ENCODE measurements at places on chromosomes 1 and 21.

- DNase-seq: no peak
Observed at GRCh38 chr21:34523019-34523555, 11.1 kb upstream of the KCNE1 start.

- DNase-seq: peak; percentile 95
Observed at GRCh38 chr1:19640363-19641316, 3.5 kb upstream of the NBL1 start.

- peak; percentile 31 for DNase-seq
Observed at GRCh38 chr1:24319312-24319863, at the start of gene GRHL3. Gene GRHL3, plus strand, starts transcription at chr1:24319357. Its CDS starts 195 bp downstream, at chr1:24319552.

DNA sequence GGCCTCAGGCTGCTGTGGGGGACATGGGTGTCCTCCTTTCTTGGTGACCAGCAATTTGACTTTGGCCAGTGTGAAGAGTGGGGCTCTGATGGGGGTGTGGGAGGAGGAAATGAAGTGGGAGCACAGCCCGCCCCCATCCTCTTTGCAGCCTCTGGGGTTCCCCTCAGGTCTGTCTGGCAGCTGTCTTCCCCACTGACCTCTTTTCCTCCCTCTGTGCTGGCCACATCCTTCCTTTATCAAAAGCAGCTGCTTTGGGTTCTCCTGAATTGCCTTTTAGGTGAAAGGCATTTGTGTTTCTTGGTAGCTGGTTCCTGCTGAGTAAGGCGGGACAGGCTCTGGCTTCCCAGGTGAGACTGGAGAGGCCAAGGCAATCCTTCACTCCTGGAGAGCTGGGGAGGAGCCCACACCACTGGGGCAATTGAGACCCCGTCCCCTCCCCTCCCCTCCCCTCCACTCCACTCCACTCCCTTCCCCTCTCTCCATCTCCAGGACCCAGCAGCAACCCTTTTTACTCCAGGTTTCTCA, 24.9 kb downstream of the PCAT6 start:
- DNase-seq: no peak

GRCh38 chr1:74895411-74895810, 162.5 kb downstream of the TYW3 start:
- no peak for DNase-seq

GRCh38 chr1:211580303-211580687, 1.3 kb upstream of the SLC30A1 start:
- DNase-seq: no peak

DNA sequence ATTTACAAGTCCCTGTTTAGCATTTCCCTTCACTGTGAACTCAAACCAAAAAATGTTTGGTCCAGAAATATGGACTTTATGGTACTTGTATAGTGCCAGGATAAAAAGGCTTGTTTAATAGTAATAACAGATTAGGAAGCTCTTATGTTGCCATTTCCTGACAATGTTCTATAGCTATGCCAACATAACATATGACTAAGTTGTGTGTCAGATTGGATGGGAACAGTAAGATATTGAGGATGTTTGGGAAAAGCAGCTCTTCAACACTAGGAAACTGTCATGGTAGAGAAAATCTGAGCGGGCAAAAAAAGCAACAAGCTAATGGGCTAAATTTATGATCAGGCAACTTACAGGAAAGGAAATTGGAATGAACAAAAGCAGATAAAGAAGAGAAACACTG, 287.1 kb upstream of the ADGRL4 start:
- no peak for DNase-seq

DNA sequence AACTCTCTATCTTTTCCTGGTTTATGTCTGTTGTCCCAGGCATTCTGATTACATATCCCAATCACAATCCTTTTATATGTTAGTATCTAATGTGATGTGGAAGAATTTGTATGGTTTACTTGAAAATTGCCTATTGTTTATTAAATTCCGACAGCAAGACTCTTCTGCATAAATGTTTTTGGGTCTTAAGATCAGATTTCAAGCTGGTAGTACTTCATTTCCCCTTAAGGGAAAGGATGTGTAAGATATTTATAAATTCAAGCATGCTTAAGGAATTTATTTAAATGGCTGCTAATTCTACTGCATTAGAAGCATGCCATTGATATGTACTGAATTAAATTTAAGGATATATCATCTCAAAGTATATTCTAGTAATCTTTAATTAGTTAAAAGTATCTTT, 20.4 kb upstream of the GPR88 start:
- DNase-seq: no peak

GRCh38 chr1:226181996-226182714, 4.4 kb downstream of the ACBD3 start:
- peak; percentile 73 for DNase-seq

- DNase-seq: no peak
Observed at GRCh38 chr21:23963454-23963853, 1643.8 kb downstream of the MRPL39 start.

DNA sequence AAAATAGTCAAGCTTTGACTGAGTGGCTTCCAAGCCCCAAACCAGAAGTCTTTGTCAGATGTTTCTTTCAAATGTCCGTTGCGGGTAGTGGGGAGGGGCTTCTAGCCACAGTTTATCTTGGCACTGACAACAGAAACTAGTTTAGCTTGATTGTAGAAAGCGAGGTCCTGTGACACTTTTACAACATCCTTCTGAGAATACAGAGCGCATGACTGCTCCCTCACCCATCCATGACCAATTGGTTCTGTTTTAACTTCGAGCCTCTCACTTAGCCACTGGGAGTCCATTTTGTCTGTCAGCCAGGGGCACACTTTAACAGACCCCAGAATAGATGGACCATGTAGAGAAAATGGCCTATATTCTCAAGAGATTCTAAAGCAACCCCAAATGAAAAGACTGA, 199.2 kb upstream of the ST6GALNAC5 start:
- DNase-seq: peak; percentile 13

- peak; percentile 5 for DNase-seq
Observed at GRCh38 chr1:37723390-37724078, 31.2 kb downstream of the CDCA8 start.

DNA sequence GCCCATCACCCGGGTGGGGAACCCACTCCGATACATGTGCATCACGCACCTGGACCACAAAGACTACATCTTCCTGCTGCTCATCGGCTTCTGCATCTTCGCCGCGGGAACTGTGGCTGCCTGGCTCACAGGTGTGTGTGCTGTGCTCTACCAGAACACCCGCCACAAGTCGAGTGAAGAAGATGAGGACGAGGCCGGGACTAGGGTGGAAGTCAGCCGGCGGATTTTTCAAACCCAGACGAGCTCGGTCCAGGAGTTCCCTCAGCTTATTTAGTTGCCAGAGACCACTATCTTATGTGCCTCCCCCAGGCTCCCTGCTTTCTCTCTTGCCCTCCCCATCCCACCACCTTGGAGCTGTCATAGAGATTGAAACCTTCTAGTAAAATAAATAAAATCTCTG, 19.8 kb downstream of the LRRC52 start:
- no peak for DNase-seq

Measured in choroid plexus epithelial cell (primary cell).